ENCODE measurements at places on chromosomes 3 and 15. TPM values are rescaled to one million over a fixed set of nuclear protein-coding genes. Genes with fewer than 3 reads are reported as not detected.

Gene OSTN
- total RNA-seq, result not detected

Gene ST6GAL1
- total RNA-seq, result 3.9 TPM

Gene ABHD10
- 22.6 TPM for total RNA-seq

Gene KNG1
- total RNA-seq, result 0.07 TPM

Gene NRROS
- total RNA-seq, result not detected

Gene SCN5A
- total RNA-seq, result 0.33 TPM

Gene B3GALNT1
- 0.10 TPM for total RNA-seq

Gene GAP43
- not detected for total RNA-seq

Gene LIPH
- total RNA-seq, result 6.2 TPM

Gene ZNF717
- total RNA-seq, result 3.1 TPM

Gene MYRIP
- total RNA-seq, result not detected

Gene CHRNB4
- 0.76 TPM for total RNA-seq

Gene AGBL1
- not detected for total RNA-seq

Gene GASK1A
- total RNA-seq, result not detected

Gene MED12L
- 0.39 TPM for total RNA-seq

Gene CCR9
- not detected for total RNA-seq

Gene RBPMS2
- 6.5 TPM for total RNA-seq

Gene TPRG1
- total RNA-seq, result 0.21 TPM

Gene INAFM2
- 5.0 TPM for total RNA-seq

Gene UBE2E1
- total RNA-seq, result 94.2 TPM

Gene TMEM108
- not detected for total RNA-seq

Gene LTK
- total RNA-seq, result 0.06 TPM

Gene MYEF2
- total RNA-seq, result 13.7 TPM

Gene SLC2A2
- total RNA-seq, result not detected

Gene NANOGP8
- not detected for total RNA-seq

Gene PLS1
- total RNA-seq, result 11.8 TPM

Gene TMCO5A
- not detected for total RNA-seq

Gene EDC3
- 18.9 TPM for total RNA-seq
